ENCODE measurements at places on chromosomes 13 and 19. TPM values are rescaled to one million over a fixed set of nuclear protein-coding genes. Genes with fewer than 3 reads are reported as not detected.
A peak's percentile ranks its signal among the peaks of the same experiment; 100 is the strongest.

GRCh38 chr13:113545455-113545930, 39.1 kb upstream of the TFDP1 start:
- peak; percentile 8 for DNase-seq
- H3K36me3 ChIP-seq, result no peaks in the 10 kb centered on the region
- no peaks in the 10 kb centered on the region for H3K27me3 ChIP-seq
- no peak overlapping the region for H3K27ac ChIP-seq
- H3K4me3 ChIP-seq, result no peak overlapping the region
- H3K4me1 ChIP-seq, result peaks cover 13% of the 10 kb centered on the region

- H3K4me3 ChIP-seq, result no peak overlapping the region
- H3K4me1 ChIP-seq, result no peaks in the 10 kb centered on the region
- H3K36me3 ChIP-seq, result no peaks in the 10 kb centered on the region
- H3K27me3 ChIP-seq, result no peaks in the 10 kb centered on the region
Measured at GRCh38 chr19:9729162-9729561, 39.4 kb downstream of the ZNF846 start.

GRCh38 chr13:29589234-29589633, 6.3 kb downstream of the SLC7A1 start:
- H3K36me3 ChIP-seq, result no peaks in the 10 kb centered on the region
- no peak for DNase-seq
- H3K4me1 ChIP-seq, result no peaks in the 10 kb centered on the region

- no peaks in the 10 kb centered on the region for H3K4me1 ChIP-seq
- no peaks in the 10 kb centered on the region for H3K36me3 ChIP-seq
- H3K27ac ChIP-seq, result no peak overlapping the region
- no peak overlapping the region for H3K4me3 ChIP-seq
- no peaks in the 10 kb centered on the region for H3K27me3 ChIP-seq
Measured at GRCh38 chr13:54029226-54029625, 1000.6 kb downstream of the OLFM4 start.

GRCh38 chr19:43936188-43936587, 1.1 kb upstream of the ZNF45 start:
- DNase-seq, result no peak
- H3K27me3 ChIP-seq, result no peaks in the 10 kb centered on the region
- no peak overlapping the region for H3K27ac ChIP-seq
- no peak overlapping the region for H3K4me3 ChIP-seq
- peaks cover 7% of the 10 kb centered on the region for H3K4me1 ChIP-seq
- H3K36me3 ChIP-seq, result peaks cover 13% of the 10 kb centered on the region

DNA sequence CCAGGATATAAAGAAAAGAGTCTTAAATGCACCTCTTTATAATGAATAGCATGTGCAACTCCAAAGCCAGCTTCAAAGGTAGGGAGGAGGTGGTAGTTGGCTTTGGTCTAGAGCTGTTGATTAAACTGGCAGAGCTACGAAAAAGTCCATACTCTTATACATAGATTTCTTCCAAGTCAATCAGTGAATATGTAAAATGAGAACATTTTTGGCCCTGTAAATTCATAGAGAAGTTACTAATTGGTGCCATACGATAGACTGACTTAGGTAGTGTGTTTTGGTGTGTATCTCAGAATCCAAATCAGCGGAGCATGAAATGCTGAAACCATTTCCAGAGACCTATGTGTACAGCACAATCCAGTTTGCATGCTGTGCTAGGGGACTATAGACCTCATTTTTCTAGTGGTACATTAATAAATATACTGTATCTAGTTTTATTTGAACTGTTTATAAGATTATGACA, 17.1 kb upstream of the DPY19L3 start:
- DNase-seq, result no peak
- no peaks in the 10 kb centered on the region for H3K27me3 ChIP-seq
- H3K27ac ChIP-seq, result peak overlapping the region; percentile 45

The CGB1 gene
- total RNA-seq, result not detected

The CEACAM19 gene
- 13.7 TPM for total RNA-seq

The CACNG7 gene
- total RNA-seq, result not detected

The ZNF793 gene
- total RNA-seq, result 2.6 TPM

Data from transverse colon (tissue), 4 donors.